Stimulated activated CD4-positive, alpha-beta T cell treated with anti-CD3 and anti-CD28 coated beads, TNF-alpha, amount 100 ng/mL, for 4 hours (primary cell): ENCODE measurements at places on chromosomes 13 and 19.
A peak's percentile ranks its signal among the peaks of the same experiment; 100 is the strongest.

DNA sequence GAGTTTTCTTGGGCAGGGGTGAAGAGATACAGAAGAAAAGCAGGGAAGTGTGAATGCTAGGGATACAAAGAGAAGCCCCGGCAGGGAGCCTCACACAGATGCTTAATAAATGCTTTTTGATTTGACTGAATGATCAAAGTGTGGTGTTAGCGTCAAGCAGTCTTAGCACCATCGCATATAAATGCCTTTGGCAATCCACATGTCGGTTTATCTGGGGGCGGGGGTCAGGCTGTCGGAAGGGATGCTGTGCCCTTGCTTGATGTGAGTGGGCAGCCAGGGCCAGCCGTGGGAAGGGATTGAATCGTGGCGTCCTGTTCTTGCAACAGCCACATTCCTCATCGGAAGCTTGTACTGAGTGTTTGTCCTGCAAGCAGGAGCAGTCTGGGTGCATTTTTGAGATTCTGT lies 173.1 kb downstream of the LACC1 start:
- DNase-seq: no peak

DNA sequence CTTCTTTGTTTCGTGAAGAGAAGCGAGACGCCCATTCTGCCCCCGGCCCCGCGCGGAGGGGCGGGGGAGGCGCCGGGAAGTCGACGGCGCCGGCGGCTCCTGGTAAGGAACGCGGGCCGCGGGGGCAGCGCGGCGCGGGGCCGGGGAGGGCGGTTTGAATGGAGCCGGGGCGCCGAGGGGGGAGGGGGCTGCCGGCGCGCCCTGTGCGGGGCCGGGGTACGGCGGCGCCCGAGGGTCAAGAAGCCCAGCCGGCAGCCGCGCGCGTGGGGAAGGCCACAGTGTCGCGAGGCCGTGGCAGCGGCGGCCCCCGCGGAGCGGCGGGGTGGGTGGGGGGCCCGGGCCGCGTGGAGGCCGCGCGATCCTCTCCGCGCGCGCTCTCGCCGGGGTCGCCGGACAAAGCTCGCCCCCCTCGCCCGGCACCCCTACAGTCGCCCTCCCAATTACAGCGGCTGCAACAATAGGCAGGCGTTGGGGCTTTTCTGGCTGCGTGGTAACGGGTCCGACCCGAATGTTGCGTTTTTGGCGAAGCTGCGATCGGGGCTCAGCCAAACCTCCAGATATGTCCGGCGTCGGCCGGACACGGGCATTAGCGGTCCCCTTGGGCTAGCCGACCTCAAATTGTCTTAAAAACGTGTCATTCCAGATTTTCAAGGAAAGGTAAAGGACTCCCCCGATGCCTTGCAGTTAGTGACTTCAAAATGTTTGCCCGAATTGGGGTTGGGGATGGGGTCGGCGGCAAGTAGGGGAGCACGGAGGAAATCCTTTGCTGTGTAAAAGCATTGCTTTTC lies 437 bp downstream of the SMARCA4 start:
- no peak for DNase-seq

- DNase-seq: peak; percentile 67
Observed at GRCh38 chr19:35213663-35214632, 14.6 kb downstream of the FAM187B start.

DNA sequence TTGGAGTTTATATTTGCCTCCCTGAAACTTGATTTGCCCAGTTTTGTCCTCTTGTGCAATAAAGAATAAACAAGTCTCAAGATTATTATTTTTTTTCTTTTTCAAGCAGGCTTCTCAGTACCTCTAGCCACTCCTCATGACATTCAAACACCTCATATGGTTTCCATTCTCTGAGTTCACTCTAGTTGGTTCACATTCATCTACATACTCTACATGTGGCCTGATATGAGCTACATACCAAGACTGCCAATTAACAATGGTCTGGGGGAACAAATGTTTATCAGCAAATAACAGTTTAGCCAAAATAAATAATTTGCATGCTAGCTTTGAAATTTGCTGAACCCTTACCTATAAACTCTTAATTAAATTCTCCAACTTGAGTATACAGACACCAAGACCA lies 22.5 kb downstream of the KCNRG start:
- DNase-seq: no peak

- no peak for DNase-seq
Observed at GRCh38 chr13:42276683-42277082, 4.7 kb downstream of the AKAP11 start.

GRCh38 chr13:55402870-55403269 lies 1737.8 kb upstream of the PRR20A start:
- DNase-seq: no peak

DNA sequence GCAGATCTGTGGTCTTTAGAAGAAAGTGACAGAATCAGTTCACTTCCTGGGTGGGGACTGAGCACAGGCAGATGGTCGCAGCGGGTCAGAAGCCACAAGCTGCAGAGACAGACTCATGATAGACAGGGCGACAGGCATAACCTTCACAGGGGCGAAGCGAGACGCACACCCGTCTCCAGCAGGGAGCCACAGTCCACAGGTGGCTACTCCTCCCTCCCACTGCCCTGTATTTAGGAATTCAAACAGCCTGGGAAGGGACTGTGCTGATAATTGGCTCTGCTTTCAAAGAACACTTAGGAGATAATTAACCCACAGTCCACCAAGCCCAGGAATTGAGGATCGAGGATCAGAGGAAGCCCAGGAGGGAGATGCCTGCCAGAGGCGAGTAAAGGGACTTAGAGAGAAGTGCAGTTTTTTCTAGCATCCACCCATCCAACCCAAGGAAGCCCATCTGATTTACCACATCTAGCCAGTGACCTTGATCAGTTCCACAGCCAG lies 23.2 kb downstream of the RFX2 start:
- no peak for DNase-seq

DNA sequence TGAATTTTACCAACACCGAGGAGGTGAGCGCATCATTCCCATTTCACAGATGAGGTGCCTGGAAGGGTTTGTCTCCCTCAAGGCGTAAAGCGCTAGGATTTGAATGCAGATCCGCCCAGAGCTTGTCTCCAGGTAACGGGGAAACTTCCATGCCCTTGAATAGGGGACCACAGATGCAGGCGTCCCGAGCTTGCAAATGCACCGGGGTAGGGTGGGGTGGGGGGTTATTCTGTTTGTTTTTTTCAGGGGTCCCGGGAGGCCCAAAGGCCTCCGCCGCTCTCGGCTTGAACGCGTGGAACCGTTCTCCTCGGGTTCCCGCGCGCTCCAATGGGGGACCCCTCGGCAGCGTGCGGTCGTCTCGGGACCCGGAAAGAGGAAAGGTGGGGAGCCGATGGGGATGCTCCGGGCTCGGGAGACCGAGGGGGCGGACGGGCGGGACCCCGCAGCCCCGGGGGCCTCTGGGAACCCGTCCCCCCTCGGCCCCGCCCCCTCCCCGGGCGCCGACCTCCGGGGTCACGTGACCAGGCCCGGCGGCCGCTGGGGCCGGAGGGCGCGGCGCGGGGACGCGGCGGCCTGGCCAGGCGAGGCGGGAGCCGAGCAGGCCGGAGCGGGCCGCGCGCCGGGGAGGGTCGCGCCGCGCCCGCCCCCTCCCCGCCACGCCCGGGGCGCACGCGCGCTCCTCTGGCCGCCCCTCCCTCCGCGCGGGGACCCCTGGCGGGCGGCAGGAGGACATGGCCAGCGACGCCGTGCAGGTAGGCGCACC lies at the start of gene PKN1:
PKN1 (plus strand) TSS at position 516 of the 763 bp plus-strand sequence; CDS start at position 732, 216 bp downstream.
- DNase-seq: no peak

DNA sequence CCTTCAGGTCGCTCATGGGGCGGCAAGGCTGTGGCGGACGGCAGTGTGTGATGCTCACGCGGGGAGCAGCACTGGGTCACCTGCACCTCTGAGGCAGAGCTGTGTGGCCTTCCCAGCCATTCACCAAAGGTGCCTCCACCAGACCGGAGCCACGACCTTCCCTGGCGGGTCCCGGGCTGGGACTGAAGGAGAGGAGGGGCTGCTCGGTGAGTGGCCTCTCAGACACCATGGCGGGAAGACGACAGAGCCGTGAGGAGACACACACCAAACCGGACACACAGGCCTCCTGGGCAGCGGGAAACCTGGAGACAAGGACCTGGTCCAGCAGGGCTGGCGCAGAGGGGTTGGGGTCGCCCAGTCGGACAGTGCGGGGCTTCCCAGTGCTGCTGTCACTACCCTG lies 7.5 kb downstream of the MCF2L start:
- DNase-seq: no peak
